ENCODE measurements at places on chromosomes 1 and 21.

DNA sequence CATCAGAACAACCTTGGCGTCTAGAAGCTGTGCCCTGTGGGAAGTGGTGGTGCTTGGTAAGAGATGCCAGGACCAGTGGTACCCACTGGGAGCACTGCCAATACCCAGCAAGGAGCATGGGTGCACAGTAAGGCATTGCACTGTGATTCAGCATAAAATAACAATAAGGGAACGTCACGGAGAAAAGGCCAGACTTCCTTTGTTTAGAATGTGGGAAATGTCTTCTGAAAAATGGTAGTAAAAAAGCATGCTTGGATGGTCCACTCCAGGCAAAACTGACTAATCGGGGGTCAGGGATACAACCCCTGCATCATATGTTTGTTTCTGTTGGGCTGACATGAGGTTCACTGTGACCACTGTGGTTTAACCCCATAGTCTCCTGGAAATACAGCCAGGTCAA, 14.7 kb downstream of the METTL18 start:
- no peak for DNase-seq

- DNase-seq = no peak
These were observed 480 bp upstream of the MIS18A start for GRCh38 chr21:32279377-32279680.

DNA sequence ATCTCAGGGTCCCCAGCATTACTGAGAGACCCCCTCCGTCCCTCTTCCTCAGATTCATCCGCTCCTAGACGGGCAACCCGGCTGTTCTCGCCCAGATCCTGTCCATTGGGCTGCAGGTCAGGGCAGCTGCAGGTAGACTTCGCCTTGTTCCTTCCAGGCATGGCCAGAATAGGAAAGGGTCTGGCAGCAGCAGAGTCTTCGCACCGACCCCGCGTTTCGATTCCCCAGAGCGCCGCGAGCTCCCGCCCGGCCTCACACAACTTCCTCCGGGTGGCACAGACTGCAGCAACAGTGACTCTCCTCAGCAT, 265 bp downstream of the NRDC start:
- DNase-seq = no peak

DNA sequence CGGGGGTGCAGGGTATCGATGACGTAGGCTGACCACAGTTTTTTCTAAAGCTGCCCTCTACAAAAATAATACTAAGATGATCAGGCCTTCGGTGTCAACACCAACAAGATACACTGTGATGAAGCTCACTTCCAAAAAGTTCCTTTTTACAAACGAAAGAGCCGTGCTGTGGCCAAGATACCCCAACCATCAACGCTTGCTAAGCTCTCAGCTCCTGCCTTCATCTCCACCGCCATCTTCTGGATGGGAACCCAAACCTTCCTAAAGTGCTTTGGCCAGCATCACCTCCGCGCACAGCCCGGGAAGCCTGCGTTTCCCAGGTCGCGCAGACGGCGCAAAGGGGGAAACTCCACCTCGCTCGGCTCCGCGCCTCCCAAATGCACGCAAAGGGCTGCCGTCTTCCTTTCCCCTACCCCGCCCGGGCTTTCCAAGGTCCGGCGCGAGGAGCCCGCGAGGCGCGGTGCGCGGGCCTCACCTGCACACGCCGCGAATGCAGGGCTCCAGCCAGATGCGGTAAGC, 541 bp downstream of the USP48 start:
- no peak for DNase-seq

- no peak for DNase-seq
These were observed 75.5 kb downstream of the VAV3 start for GRCh38 chr1:107889524-107889923.

DNA sequence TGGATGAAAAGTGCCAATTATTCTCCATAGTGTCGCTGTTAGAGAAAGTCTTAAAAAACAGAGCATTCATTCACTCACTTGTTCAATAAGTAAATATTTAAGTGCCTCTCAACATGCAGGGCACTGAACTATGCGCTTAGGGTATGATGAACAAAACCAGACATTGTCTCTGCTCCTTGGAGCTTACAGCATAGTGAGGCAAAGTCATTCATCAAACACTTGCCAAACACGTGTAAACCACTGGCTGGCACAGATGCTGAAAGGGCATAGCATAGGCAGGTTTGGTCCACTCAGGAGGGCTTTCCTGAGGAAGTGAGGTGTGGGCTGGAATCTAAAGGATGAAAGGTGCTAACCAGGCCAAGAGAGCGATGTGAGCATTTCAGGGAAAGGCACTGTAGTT, 27.6 kb upstream of the RD3 start:
- DNase-seq = no peak

- no peak for DNase-seq
These were observed 13.6 kb downstream of the DNAJC11 start for GRCh38 chr1:6688001-6688400.

DNA sequence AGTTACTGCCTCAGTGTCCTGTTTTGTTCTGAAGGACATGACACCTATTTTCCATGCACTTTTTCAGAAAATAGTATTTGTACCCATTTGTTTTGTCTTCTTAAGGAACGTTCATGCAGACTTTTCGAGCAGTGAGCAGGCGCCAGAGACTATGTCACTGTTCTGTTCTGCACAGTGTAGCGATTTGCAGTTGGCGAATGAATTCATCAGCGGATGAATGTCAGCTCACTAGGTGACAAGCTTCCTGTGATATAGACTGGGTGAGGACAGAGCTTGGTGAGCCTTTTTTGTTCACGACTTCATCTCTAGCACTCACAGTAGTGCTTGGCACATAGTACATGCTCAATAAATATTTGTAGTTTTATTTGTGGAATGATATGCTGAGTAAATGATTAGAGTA, 177.8 kb downstream of the NFIA start:
- no peak for DNase-seq

- DNase-seq = no peak
These were observed 216.4 kb upstream of the GJB5 start for GRCh38 chr1:34538481-34538880.

DNA sequence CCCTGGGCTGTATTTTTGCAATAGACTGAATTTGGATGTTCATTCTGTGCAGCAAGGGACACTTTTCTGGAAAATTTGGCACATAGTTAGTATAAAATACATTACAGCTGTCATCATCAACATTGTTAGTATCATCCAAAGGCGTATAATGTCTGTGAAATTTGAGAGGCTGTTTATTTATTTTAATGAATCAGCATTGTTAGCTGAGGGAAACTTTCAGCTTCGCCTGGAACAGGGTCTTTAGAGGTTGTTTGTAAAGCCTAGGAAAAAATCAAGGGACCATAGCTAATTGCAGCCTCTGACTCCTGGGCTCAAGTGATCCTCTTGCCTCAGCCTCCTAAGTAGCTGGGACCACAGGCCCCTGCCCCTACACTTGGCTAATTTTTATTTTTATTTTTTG, 106.8 kb upstream of the USP24 start:
- DNase-seq = no peak

GRCh38 chr1:40848530-40849189, 13.5 kb downstream of the CITED4 start:
- DNase-seq = no peak

DNA sequence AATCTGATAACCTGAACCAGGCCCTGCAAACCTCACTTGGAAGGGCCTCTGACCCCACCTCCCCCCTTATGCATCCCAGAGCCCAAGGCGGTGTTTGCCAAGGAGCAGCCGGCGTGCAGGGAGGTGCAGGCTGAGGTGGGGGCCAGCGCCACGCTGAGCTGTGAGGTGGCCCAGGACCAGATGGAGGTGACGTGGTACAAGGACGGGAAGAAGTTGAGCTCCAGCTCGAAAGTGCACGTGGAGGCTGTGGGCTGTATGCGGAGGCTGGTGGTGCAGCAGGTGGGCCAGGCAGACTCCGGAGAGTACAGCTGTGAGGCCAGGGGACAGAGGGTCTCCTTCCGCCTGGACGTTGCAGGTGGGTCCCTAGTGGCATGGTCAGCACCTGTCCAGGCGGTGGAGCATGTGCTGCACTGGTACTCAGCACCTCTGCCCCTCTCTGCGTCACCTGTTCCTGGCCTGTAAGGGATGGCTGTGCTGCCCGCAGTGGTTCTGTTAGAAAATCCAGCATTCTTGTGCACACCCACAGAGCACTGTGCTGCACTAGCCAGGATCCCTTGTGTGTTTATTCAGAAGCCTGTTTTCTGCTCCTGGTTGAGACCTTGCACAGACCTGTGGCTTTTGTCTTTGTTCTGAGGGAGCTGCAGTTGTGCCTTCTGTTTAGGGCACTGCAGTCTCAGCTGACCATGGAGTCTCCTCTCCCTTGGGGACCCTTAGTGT, 11.6 kb downstream of the OBSCN start:
- no peak for DNase-seq

- no peak for DNase-seq
These were observed 65.7 kb upstream of the MORC3 start for GRCh38 chr21:36254106-36254941.

DNA sequence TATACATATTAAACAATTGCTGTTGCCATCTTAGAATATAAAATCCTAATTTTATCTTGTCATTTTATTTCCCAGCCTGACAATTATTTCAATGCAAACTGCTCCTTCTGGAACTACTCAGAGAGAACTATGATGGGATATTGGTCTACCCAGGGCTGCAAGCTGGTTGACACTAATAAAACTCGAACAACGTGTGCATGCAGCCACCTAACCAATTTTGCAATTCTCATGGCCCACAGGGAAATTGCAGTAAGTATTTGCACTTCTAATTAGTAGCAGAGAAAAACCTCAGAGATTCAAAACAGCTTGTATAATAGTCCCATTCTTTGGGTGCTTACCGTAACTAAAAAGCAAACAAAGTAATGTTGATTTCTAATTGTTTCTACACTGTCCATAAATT, 167.2 kb downstream of the ADGRL2 start:
- no peak for DNase-seq

GRCh38 chr1:235087906-235088305, 40.7 kb downstream of the TOMM20 start:
- no peak for DNase-seq

- no peak for DNase-seq
These were observed 95.2 kb upstream of the SSX2IP start for GRCh38 chr1:84785271-84786036.
